Lower lobe of right lung (tissue), 2 donors: ENCODE measurements at places on chromosomes 11 and 22.

GRCh38 chr11:108369064-108369463 is 98.3 kb downstream of the C11orf65 start:
- H3K27ac ChIP-seq, result no peak overlapping the region
- H3K4me1 ChIP-seq, result no peaks in the 10 kb centered on the region
- peaks cover 24% of the 10 kb centered on the region for H3K36me3 ChIP-seq
- no peaks in the 10 kb centered on the region for H3K27me3 ChIP-seq

GRCh38 chr11:13062115-13062514 is 53.0 kb downstream of the RASSF10 start:
- no peak overlapping the region for H3K27ac ChIP-seq
- H3K36me3 ChIP-seq, result no peaks in the 10 kb centered on the region
- no peak for DNase-seq
- no peaks in the 10 kb centered on the region for H3K4me1 ChIP-seq
- H3K4me3 ChIP-seq, result no peak overlapping the region

DNA sequence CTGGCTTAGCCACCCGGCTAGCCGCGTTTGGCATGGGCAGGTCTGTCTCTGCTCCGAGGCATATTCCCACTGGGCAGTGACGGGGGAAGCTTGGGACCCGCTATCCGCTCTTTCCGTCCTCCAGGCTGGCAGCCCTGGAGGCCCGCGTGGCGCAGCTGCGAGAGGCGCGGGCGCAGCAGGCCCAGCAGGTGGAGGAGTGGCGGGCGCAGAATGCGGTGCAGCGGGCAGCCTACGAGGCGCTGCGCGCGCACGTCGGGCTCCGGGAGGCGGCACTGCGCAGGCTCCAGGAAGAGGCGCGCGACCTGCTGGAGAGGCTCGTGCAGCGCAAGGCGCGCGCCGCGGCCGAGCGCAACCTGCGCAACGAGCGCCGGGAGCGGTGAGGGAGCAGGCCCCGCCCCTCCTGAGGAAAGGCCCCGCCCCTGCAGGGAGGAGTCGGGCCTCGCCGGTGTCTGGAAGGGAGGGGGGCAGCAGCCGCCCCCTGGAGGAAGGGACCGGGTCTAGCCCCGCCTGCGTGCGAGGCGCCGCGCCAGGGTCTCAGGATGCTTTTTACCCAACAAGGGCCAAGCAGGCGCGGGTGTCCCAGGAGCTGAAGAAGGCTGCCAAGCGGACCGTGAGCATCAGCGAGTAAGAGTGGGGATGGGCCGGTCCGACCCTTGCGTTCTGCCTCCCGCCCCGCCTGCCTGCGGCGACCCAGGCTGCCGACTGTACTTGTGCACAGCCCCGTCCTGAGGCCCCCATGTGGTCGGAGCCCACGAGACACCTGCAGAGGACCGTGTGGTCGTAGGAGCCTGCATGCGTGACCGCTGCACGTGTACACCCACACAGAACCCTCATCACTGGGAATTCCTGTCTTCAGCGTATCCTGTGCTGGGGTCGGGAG is 7.9 kb downstream of the ATG16L2 start:
- H3K36me3 ChIP-seq, result peaks cover 71% of the 10 kb centered on the region
- peak overlapping the region; percentile 62 for H3K4me3 ChIP-seq
- DNase-seq, result peak; percentile 90

- no peaks in the 10 kb centered on the region for H3K27me3 ChIP-seq
- no peaks in the 10 kb centered on the region for H3K4me1 ChIP-seq
- H3K4me3 ChIP-seq, result no peak overlapping the region
- DNase-seq, result no peak
- H3K36me3 ChIP-seq, result no peaks in the 10 kb centered on the region
- no peak overlapping the region for H3K27ac ChIP-seq
These were observed 51.1 kb upstream of the CFAP300 start for GRCh38 chr11:101996111-101996510.

DNA sequence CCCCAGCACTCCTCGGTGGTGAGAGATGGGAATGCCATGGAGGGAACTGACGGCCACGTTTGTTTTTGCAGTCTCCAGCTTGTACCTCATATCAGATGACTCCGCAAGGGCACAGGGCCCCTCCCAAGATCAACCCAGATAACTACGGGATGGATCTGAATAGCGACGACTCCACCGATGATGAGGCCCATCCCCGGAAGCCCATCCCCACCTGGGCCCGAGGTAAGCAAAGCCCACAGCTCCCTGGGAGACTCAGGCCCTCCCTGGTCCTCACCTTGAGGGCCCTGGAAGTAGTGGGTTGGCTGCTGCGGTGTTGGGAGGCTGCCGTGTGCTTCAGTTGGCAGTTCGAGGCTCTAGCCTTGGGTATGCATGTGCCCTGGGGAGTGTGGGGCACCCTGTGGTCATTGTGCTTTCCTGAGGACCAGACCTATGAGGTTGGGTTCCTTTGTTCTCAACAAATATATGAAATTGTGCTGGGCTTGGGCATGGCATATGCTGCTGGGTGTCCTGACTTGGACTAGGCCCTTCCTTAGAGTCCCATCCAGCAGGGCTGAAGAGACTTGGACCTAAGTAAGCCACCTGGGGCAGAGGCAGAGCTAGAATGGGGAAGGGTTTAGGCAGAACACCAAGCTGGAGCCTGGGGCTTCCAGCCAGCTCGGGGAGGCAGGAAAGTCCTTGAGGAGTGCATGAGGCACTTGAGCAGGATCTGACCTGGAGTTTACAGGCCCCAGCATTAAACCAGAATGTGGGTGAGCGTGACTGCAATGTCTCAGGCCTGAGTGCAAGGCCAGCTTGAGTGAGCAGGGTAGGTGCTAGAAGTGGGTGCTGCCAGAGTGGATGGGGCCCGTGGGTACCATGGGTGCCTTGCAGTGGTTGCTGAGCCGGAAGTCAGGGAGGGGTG is 26.4 kb downstream of the INCENP start:
- no peak for DNase-seq
- no peaks in the 10 kb centered on the region for H3K4me1 ChIP-seq
- peaks cover 76% of the 10 kb centered on the region for H3K36me3 ChIP-seq
- no peak overlapping the region for H3K27ac ChIP-seq
- no peaks in the 10 kb centered on the region for H3K27me3 ChIP-seq
- H3K4me3 ChIP-seq, result no peak overlapping the region

- H3K4me1 ChIP-seq, result no peaks in the 10 kb centered on the region
- DNase-seq, result no peak
- H3K27me3 ChIP-seq, result peaks cover 15% of the 10 kb centered on the region
- H3K36me3 ChIP-seq, result no peaks in the 10 kb centered on the region
- no peak overlapping the region for H3K27ac ChIP-seq
These were observed 818.9 kb downstream of the BRD1 start for GRCh38 chr22:49008682-49009235.

DNA sequence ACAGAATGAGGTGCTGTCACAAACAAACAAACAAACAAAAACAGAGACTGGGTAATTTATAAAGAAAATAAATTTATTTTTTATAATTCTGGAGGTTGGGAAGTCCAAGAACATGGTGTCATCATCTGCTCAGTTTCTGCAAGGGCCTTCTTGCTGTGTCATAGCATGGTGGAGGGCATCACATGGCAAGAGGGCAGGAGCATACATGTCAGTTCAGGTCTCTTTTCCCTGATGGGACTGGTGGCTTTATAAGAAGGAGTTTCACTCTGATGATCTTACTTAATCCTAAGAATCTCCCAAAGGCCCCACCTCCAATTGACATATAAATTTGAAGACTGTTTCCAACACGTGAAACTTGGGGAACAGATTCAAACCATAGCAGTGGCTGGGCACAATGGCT is 135.7 kb downstream of the NECTIN1 start:
- H3K36me3 ChIP-seq, result no peaks in the 10 kb centered on the region
- no peaks in the 10 kb centered on the region for H3K27me3 ChIP-seq
- H3K4me1 ChIP-seq, result no peaks in the 10 kb centered on the region
- no peak overlapping the region for H3K27ac ChIP-seq
- H3K4me3 ChIP-seq, result no peak overlapping the region

DNA sequence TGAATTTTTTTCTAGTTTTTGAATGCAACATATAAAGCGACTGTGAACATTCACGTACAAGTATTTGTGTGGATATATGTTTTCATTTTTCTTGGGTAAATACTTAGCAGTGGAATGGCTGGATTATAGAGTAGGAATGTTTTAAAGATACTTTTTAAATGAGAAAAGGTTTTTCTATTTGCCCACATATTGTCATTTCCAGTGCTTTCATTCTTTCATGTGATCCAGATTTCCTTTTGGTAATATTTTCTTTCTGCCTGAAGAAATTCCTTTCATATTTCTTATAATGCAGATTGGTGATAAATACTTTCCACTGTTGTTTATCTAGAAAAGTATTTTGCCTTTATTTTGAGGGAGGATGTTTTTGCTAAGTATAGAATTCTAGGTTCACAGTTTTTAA is 7.9 kb downstream of the DDB2 start:
- peaks cover 88% of the 10 kb centered on the region for H3K36me3 ChIP-seq
- no peaks in the 10 kb centered on the region for H3K27me3 ChIP-seq
- no peak overlapping the region for H3K4me3 ChIP-seq
- H3K27ac ChIP-seq, result no peak overlapping the region
- H3K4me1 ChIP-seq, result peaks cover 14% of the 10 kb centered on the region
- DNase-seq, result no peak

DNA sequence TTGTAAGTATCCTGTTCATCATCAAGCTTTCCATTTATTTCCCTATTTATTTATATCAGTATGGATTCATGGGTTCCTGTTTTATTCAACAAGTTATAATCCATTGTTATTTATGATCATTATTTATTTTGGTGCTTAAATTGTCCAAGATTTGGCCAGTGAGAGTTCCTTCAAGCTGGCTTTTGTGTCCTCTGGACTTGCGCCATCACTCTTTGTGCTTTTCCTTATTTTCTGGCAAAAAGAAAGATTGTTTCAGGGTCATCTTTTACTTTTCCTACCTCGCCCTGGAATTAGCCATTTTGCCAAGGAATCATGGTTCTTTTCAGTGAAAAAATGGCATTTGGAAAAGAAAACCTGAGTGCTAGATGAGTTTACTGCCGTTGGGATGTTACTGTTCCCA is 193.4 kb downstream of the ADAMTS15 start:
- H3K27me3 ChIP-seq, result no peaks in the 10 kb centered on the region
- DNase-seq, result no peak
- no peaks in the 10 kb centered on the region for H3K36me3 ChIP-seq
- H3K4me1 ChIP-seq, result peaks cover 25% of the 10 kb centered on the region
- H3K4me3 ChIP-seq, result no peak overlapping the region

DNA sequence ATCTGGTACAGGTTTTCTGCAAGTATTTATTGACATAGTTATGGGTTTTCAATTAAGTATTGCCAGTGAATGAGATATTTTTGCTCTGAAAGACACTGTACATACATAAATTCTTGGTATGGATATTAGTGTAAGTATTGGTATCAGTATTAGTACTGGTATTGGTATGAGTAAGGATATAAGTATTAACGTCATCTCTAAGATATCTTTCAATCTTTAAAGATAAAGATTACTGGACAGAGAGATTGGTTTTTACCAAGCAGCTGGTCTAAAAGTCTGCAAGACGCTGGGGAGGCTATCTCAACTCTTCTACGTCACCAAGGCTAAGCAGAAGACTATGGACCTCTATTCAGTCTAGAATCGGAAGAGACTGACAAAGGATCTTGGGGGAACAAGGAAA is 234.5 kb downstream of the NXPE2 start:
- H3K27ac ChIP-seq, result no peak overlapping the region
- DNase-seq, result no peak
- no peak overlapping the region for H3K4me3 ChIP-seq
- no peaks in the 10 kb centered on the region for H3K27me3 ChIP-seq
- no peaks in the 10 kb centered on the region for H3K4me1 ChIP-seq
- no peaks in the 10 kb centered on the region for H3K36me3 ChIP-seq

- H3K36me3 ChIP-seq, result no peaks in the 10 kb centered on the region
- peak overlapping the region; percentile 77 for H3K27ac ChIP-seq
- DNase-seq, result peak; percentile 85
- peak overlapping the region; percentile 34 for H3K4me3 ChIP-seq
- H3K4me1 ChIP-seq, result peaks cover 72% of the 10 kb centered on the region
These were observed 15.7 kb downstream of the DAGLA start for GRCh38 chr11:61695917-61696316.

DNA sequence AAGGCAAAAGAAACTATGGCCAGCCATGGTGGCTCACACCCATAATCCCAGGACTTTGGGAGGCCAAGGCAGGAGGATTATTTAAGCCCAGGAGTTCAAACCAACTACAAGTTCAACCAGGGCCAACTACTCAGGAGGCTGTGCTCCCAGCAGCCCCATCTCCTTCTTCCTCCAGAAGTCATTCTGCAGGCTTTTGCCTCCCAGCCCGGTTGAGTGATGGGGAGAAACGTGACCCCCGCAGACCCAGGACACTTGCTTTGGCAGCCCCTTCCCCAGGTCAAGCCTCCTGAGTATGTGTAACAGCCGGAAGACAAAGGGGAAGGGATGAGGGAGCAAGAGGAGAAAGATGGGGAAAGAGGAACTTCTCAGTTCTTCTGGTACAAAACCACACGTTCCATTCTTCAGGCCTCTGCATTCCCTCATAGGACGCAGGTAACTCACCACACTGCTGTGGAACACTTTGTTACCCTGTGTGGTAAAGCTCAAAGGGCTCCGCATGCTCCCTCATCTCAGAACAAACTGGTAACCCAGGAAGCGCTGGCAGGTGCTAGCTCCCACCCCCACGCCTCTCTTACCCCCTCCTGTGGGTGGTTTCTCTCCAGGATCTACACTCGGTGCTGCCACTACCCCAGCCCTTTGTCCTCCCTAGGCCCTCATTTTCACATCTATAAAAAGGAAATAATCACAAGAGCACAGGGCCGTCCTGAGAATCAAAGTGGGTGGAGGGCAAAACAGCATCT is 4.0 kb downstream of the SULT4A1 start:
- no peaks in the 10 kb centered on the region for H3K4me1 ChIP-seq
- peaks cover 54% of the 10 kb centered on the region for H3K27me3 ChIP-seq
- DNase-seq, result no peak
- H3K27ac ChIP-seq, result no peak overlapping the region
